Ascending aorta (tissue), 2 donors: ENCODE measurements at places on chromosomes 2 and 18. TPM values are rescaled to one million over a fixed set of nuclear protein-coding genes. Genes with fewer than 3 reads are reported as not detected.

GRCh38 chr18:63974991-63975390 is 5.1 kb downstream of the SERPINB8 start:
- no peaks in the 10 kb centered on the region for H3K36me3 ChIP-seq
- no peak overlapping the region for H3K27ac ChIP-seq
- no peaks in the 10 kb centered on the region for H3K4me1 ChIP-seq

DNA sequence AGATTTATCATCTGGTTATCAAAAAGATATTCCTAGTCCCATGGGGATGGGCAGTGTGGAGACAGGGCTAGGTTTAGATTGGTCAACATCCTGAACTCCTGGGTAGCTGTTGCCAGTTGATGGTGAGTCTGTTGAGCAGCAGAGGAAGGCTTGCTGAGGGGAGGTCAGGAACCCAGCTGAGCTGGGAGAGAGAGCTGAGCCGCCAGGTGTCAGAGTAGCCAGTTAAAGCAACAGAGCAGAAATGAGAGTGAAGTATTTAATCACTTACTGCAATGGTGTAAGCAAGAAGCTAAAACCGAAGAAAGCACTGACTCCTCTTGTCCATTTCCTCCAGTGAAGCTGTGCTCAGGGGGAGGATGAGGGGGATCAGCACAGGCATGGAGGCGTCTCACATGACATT is 29.6 kb downstream of the SMYD1 start:
- no peak for DNase-seq
- H3K27ac ChIP-seq = no peak overlapping the region
- H3K36me3 ChIP-seq = no peaks in the 10 kb centered on the region
- H3K4me3 ChIP-seq = no peak overlapping the region

DNA sequence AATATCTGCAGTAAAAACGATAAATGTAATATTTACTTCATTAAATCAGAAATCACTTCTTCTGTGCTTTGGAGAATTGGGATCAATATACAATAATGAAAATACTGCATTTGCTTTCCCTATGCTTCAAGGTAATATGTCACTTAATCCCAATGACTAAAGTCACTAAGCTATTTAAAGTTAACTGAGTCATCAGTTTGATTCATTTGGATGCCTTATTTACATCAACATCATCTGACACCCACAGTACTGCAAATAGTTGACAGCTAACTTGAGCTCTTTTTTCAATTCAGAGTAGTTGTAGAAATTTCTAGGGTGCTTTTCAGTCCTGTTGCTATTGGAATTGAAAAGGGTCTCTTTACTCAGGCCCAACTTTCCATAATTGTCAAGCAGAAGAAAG is 776.9 kb upstream of the FSHR start:
- H3K27ac ChIP-seq = no peak overlapping the region
- DNase-seq = no peak
- no peaks in the 10 kb centered on the region for H3K4me1 ChIP-seq

DNA sequence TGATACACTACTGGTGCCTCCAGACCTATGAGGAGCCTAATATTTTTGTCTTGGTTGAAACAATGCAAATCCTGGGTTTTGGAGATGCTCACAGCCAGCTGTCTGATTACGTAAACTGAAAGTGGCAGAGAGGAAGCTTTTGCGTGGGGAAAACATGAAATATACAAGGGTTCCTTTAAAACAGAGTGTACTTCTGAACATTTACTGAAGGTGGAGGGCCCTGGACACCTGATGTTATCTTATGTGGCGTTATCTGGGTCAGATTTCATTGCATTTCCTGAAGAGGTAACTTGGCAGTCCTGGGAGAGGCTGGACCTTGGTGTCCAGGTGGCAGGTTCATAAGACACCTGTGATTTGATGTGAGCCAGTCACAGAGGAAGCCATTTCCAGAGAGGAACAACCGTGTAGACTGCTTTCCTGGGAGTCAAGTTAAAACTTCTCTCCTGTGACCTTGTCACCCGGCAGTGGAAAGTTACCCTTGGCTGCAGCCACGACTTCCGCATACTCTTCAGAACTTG is 105.0 kb downstream of the NEDD4L start:
- no peaks in the 10 kb centered on the region for H3K36me3 ChIP-seq
- H3K27me3 ChIP-seq = no peaks in the 10 kb centered on the region
- H3K27ac ChIP-seq = no peak overlapping the region
- DNase-seq = no peak
- H3K4me1 ChIP-seq = no peaks in the 10 kb centered on the region

DNA sequence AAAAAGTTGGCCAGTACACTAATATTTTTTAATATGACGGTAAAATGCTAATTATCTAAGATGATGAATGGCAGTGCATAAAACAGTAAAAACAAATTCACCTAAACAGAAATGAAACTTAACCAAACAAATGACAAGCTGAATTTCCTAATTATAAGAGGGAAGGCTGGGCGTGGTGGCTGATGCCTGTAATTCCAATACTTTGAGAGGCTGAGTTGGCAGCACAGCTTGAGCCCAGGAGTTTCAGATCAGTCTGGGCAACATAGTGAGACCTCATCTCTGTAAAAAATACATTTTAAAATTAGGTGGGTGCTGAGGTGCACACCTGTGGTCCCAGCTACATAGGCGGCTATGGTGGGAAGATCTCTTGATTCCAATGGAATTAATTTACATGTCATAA is 120.1 kb downstream of the USP34 start:
- DNase-seq = no peak
- H3K27ac ChIP-seq = no peak overlapping the region
- H3K36me3 ChIP-seq = peaks cover 44% of the 10 kb centered on the region
- H3K27me3 ChIP-seq = no peaks in the 10 kb centered on the region

DNA sequence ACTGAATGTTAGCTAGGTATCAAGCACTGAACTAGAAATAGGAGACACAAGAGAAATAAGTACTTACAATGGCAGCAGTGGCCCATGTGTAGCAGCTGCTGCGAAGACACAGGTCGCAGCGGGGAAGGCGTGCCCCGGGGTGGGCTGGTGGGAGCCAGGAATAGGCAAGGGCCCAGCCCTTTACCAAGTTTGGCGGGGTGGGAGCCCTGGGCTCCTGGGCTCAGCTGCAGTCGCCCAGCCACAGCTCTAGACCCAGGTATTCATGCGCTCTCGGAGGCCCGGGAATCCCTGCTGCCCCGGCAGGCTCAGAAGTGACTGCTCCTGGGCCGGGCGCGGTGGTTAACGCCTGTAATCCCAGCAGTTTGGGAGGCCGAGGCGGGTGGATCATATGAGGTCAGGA is 1287.3 kb downstream of the CNTNAP5 start:
- no peaks in the 10 kb centered on the region for H3K4me1 ChIP-seq
- H3K4me3 ChIP-seq = no peak overlapping the region
- no peaks in the 10 kb centered on the region for H3K36me3 ChIP-seq

- no peak for DNase-seq
- H3K4me3 ChIP-seq = peak overlapping the region; percentile 22
- no peak overlapping the region for H3K27ac ChIP-seq
- no peaks in the 10 kb centered on the region for H3K36me3 ChIP-seq
- H3K4me1 ChIP-seq = no peaks in the 10 kb centered on the region
Measured at GRCh38 chr2:8574196-8575037, 107.4 kb upstream of the ID2 start.

GRCh38 chr2:23412556-23413155 is 27.7 kb downstream of the KLHL29 start:
- no peaks in the 10 kb centered on the region for H3K36me3 ChIP-seq
- peaks cover 5% of the 10 kb centered on the region for H3K4me1 ChIP-seq
- H3K4me3 ChIP-seq = no peak overlapping the region
- DNase-seq = no peak
- H3K27me3 ChIP-seq = no peaks in the 10 kb centered on the region

DNA sequence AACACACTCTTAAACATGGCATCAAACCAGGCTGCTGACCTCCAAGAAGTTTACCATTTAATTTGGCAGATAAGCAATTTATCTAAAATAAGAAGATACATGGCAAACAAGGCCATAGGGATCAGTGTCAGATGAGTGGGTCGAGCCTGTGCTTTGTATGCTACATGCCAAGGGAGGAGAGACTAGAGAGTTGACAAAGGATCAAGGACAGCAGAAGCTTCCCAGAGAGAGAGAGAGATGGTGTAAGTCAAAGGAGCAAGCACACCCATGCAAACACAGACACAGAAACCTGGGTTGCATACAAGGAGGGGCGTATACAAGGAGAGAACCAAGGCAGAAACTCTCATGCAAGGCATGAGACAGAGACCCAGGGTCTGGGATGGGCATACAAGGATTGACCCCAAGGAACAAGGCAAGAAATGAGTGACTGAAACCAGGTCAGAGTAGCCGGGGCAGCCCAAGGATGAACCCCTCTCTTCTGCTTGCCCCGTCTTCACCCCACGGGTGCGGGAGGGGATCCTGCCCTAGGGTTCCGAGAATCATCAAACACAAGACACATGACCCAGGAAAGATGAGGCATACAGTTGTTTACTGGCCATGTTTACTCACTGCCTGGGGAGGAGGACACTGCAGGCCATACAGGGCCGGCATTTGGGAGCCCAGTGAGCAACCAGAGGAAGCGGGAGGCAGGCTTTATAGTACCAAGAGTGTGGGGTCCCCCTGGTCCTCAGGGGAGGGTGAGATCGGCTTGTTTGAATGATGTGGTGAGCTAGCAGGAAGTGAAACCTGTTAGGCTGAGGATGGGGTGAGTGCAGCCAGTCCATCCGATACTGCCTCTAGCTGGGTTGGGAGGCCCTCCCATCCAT is 529.2 kb upstream of the ID2 start:
- H3K4me3 ChIP-seq = no peak overlapping the region
- peaks cover 21% of the 10 kb centered on the region for H3K4me1 ChIP-seq
- H3K36me3 ChIP-seq = no peaks in the 10 kb centered on the region
- H3K27ac ChIP-seq = no peak overlapping the region
- no peak for DNase-seq

Gene ATP8B1
- total RNA-seq = 30.9 TPM

DNA sequence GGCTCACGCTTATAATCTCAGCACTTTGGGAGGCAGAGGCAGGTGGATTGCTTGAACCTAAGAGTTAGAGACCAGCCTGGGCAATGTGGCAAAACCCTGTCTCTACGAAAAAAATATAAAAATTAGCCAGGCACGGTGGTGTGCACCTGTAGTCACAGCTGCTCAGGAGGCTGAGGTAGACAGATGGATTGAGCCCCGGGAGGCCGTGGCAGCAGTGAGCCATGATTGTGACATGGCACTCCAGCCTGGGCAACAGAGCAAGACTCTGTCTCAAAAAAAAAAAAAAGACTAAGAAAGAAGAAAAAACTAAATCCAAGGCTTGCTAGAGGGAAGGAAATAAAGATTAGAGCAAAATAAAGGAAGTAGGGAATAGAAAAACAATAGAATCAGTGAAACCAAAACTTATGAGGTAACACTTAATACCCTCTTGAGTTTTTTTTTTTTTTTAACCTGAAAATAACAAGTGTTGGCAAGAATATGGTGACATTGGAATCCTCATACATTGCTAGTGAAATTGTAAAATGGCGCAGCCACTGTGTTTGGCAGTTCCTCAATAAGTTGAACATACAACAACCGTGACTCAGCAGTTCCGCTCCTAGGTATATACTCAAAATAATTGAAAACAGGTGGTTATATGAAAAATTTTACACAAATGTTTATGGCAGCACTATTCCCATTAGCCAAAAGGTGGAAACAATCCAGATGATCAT is 85.2 kb downstream of the EML4 start:
- DNase-seq = no peak
- H3K27ac ChIP-seq = no peak overlapping the region
- H3K4me1 ChIP-seq = no peaks in the 10 kb centered on the region
- no peak overlapping the region for H3K4me3 ChIP-seq
- no peaks in the 10 kb centered on the region for H3K27me3 ChIP-seq
- H3K36me3 ChIP-seq = no peaks in the 10 kb centered on the region

Gene FAHD2B
- 18.5 TPM for total RNA-seq

Gene FAHD2A
- 54.0 TPM for total RNA-seq

GRCh38 chr2:239343946-239344856 is 56.6 kb downstream of the HDAC4 start:
- H3K4me3 ChIP-seq = no peak overlapping the region
- H3K4me1 ChIP-seq = no peaks in the 10 kb centered on the region

GRCh38 chr2:201607568-201607967 is 35.7 kb downstream of the TMEM237 start:
- no peak overlapping the region for H3K4me3 ChIP-seq
- no peak for DNase-seq
- H3K27me3 ChIP-seq = no peaks in the 10 kb centered on the region
- H3K36me3 ChIP-seq = no peaks in the 10 kb centered on the region
- no peaks in the 10 kb centered on the region for H3K4me1 ChIP-seq

- H3K27me3 ChIP-seq = no peaks in the 10 kb centered on the region
- no peak overlapping the region for H3K27ac ChIP-seq
- no peak overlapping the region for H3K4me3 ChIP-seq
- no peaks in the 10 kb centered on the region for H3K36me3 ChIP-seq
Measured at GRCh38 chr2:112828251-112828691, 8.3 kb downstream of the IL1B start.

- H3K4me3 ChIP-seq = no peak overlapping the region
- no peaks in the 10 kb centered on the region for H3K36me3 ChIP-seq
- no peak for DNase-seq
- no peaks in the 10 kb centered on the region for H3K4me1 ChIP-seq
Measured at GRCh38 chr2:108548208-108549003, 14.1 kb downstream of the LIMS1 start.

GRCh38 chr2:232137356-232138147 is 176.0 kb downstream of the DIS3L2 start:
- no peak for DNase-seq
- H3K27me3 ChIP-seq = no peaks in the 10 kb centered on the region
- H3K36me3 ChIP-seq = peaks cover 8% of the 10 kb centered on the region

- no peak overlapping the region for H3K4me3 ChIP-seq
- no peak overlapping the region for H3K27ac ChIP-seq
- no peaks in the 10 kb centered on the region for H3K27me3 ChIP-seq
- H3K36me3 ChIP-seq = no peaks in the 10 kb centered on the region
- H3K4me1 ChIP-seq = no peaks in the 10 kb centered on the region
Measured at GRCh38 chr2:212480447-212480846, 58.2 kb downstream of the ERBB4 start.

- no peaks in the 10 kb centered on the region for H3K27me3 ChIP-seq
- DNase-seq = no peak
- H3K27ac ChIP-seq = peak overlapping the region; percentile 100
- peaks cover 2% of the 10 kb centered on the region for H3K4me1 ChIP-seq
Measured at GRCh38 chr18:3248658-3249359, 1.2 kb downstream of the MYL12A start.

- H3K4me1 ChIP-seq = peaks cover 4% of the 10 kb centered on the region
- H3K27ac ChIP-seq = peak overlapping the region; percentile 22
- H3K4me3 ChIP-seq = no peak overlapping the region
- no peaks in the 10 kb centered on the region for H3K36me3 ChIP-seq
- no peak for DNase-seq
Measured at GRCh38 chr2:209472871-209473270, 49.0 kb downstream of the MAP2 start.

GRCh38 chr18:62450546-62451410 is 72.0 kb upstream of the ZCCHC2 start:
- no peaks in the 10 kb centered on the region for H3K27me3 ChIP-seq
- H3K36me3 ChIP-seq = no peaks in the 10 kb centered on the region
- H3K4me3 ChIP-seq = peak overlapping the region; percentile 1
- peak overlapping the region; percentile 28 for H3K27ac ChIP-seq
- peaks cover 10% of the 10 kb centered on the region for H3K4me1 ChIP-seq

Gene ESPNL
- total RNA-seq = not detected

DNA sequence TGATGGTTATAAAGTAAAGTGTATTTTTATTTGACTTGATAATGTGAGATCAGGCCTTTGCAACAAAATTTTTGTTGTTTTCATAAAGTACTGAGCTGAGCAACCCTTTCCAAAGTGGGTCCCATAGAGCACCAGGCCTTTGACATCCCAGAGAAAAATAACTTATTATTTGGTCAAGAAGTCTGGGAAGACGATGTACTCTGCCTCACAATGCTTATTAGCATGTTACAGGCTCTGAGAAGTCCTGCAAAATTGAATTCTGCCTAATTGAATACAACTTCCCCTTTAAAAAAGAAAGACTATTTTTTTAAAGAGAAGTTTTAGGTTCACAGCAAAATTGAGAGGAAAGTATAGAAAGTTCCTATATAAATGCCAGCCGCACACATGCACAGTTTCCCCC is 151.5 kb upstream of the TCF4 start:
- no peaks in the 10 kb centered on the region for H3K27me3 ChIP-seq
- H3K27ac ChIP-seq = no peak overlapping the region
- no peak overlapping the region for H3K4me3 ChIP-seq
- H3K36me3 ChIP-seq = no peaks in the 10 kb centered on the region
- DNase-seq = no peak
